ENCODE measurements at places on chromosomes 1 and 21. TPM values are rescaled to one million over a fixed set of nuclear protein-coding genes. Genes with fewer than 3 reads are reported as not detected.

DNA sequence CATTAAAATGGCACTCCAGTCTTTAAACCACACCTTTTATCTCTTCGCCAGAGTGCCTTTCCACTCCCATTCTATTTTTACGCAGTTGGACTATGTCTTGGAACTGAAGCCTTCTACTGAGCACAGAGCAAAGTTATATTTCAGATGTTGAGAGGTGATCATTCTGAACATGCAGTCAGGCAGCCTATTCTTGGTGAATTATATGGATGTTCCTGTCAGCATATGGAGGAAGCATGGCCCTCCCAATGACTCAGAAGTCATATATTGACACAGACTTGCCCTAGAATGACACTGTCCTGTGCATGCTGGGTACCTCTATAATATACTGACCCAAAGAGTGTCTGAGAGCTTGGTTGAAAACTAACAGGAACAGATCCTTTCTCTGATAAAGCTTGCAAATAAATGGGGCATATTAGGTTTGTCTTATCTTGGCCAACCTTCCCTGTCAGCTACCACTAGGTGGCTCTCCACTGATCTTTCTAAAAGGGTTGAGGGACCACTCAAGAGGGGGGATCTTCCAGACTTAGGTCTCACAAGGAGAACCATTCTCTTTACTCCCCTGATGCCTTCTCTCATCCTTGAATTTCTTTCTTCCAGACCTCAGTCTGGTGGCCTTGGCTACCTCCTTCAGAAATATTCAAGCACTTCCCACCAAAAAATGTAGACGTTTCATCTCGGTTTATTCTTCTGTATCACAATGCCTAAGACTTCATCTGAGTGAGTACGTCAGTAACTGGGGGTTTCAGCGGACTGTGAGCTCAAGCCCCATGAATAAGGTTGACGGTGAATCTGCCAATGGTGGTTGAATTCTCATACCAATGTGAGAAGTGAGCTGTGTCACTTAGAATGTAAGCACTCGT, 11.8 kb upstream of the ALG14 start:
- DNase-seq, result peak; percentile 38

DNA sequence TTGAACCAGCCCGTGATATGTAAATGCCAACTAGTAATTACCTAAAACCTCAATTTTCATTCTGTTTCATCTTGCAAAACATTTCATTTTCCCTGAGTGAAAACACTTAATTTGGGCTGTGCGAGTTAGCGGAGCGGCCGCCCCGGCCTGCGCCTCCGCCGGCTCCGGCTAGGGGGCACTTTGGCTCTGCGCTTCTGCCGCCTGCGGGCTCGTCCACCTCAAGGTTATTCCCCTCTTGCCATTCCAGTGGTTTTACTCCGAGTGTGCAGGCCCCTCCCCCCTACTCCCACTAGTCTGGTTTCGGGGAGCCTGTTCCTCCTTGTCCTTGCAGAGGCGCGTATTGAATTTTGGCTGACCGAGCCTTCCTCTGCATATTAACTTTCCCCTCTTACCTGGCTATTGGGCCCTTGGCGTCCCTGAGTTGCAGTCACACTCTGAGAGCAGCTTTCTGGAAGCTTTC, 55.6 kb downstream of the PEX14 start:
- DNase-seq, result no peak

DNA sequence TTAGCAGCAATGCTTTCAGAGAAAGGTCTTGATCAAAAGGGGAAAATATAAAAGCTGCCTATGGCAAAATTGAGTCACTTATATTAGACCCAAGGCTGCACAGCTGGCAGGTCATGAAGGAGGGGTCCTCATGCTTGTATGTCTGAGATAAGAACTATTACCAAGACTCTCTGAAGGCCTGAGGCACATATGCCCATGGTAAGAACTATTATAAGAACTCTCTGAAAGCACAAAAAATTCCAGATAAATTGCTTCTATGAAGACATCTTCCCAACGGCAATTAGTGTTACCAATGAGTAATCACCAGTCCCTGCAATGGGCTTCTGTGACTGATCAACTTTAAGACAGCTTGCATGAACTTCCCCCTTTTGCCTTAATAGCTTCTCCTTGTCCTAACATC, 42.8 kb upstream of the LRIF1 start:
- no peak for DNase-seq

GRCh38 chr1:71603044-71603776, 522.4 kb upstream of the ZRANB2 start:
- no peak for DNase-seq

DNA sequence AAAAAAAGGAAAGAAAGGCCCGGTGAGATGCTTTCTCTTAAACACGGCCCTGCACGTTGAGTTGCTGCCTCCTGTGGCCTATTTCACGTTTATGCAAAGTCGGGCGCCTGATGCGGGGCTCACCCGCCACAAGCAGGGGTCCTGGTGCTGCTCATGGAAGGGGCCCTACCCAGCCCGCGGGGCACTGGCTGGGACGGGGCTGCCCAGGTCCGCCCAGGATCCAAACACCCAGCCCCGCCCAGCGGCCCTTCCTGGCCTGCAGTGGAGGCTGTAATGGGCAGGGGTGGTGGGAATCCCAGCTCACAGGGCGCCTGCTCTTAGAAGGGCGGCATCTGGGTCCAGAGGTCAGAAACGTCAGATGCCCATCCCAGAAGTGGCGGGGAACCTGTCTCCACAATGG, 1.6 kb downstream of the COL6A2 start:
- peak; percentile 74 for DNase-seq

DNA sequence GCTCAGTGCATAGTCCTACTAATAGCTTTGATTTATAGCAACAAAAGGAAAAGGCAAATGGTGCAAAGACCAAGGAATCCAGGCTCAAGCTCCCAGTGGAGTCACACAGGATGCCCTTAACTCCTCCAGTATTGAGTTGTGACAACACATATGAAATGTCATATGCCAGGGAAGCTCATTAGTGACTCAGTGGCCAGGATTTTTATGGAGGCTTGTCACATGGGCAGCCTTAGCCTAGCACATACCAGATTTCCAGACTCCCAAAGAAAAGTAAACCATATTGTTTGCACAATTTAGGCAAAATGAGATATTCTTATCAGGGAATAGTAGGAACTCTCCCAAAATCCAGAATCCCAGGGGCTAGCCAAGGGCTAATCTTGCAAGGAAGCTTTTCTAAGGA, 129.2 kb downstream of the MAGI3 start:
- peak; percentile 69 for DNase-seq

GRCh38 chr1:170967042-170967910, 31.9 kb downstream of the MROH9 start:
- peak; percentile 79 for DNase-seq

LAMC1 gene
- total RNA-seq, result 727 TPM

VSIG8 gene
- not detected for total RNA-seq

DNA sequence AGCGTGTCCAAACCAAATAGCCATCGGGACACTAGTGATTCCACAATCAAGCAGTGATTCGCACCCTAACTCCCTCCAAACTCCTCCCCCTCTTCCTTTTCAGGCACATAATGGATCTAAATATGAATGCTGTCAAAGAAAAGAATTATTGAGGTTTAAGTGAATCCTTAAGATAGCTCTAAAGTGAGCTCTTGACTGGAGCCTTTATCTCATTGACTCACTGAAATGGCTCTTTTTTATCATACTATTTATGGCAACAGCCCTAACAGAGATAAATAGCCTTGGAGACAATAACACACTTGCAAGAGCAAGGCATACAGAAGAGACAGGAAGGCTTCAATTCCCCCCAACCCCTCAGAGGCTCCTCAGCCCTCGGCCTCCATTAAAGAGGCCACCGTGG, 143.3 kb downstream of the PLXNA2 start:
- peak; percentile 11 for DNase-seq

- DNase-seq, result peak; percentile 84
Measured at GRCh38 chr1:59062743-59063142, 234.2 kb upstream of the FGGY start.

SMIM1 gene
- not detected for total RNA-seq

GRCh38 chr1:18575620-18576019, 55.0 kb upstream of the PAX7 start:
- DNase-seq, result peak; percentile 49

SHC1 gene
- total RNA-seq, result 295 TPM

GRCh38 chr21:14545906-14546480, at the start of gene SAMSN1:
Gene SAMSN1 (minus strand): TSS chr21:14546315. CDS start chr21:14546261, 54 bp downstream.
- no peak for DNase-seq

SLC22A15 gene
- total RNA-seq, result 14.7 TPM

CR2 gene
- total RNA-seq, result not detected

GBP1 gene
- 42.5 TPM for total RNA-seq

NR0B2 gene
- total RNA-seq, result not detected

GRCh38 chr1:39080831-39081270, 54.7 kb downstream of the NDUFS5 start:
- DNase-seq, result no peak

KCND3 gene
- 0.13 TPM for total RNA-seq

DNA sequence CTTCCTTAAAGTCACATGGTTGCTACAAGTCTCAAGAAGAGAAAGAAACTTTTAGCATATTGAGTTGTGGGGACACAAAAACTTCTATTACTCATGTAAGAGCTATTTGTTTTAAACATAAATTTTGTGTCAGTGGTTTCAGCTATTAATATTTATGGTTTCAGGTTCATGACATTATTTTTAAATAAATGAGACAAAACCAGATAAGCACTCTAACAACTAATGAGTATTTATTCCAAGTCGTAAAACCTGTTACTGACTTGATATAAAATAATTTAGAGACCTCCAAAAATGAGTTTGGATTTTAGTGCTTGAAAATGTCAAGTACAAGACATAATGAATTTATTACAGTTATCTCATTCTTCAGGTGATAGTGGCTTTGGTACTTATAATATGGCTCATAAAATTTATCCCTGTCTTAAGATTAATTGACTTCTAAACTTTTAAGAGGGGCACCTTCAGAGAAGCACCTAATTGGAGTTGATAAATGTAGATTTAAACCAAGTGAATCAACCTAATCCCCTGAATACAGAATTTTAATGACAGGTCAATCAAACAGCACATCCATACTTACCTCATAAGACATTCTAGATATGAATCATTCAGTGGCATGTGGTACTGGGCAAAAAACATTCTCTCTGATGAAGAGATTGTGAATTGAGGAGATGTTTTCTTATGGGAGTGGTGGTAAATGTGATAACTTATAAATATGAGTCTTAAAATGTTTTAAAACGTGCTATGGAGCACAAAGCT, 167.7 kb upstream of the PTGFR start:
- DNase-seq, result peak; percentile 23

- DNase-seq, result peak; percentile 17
Measured at GRCh38 chr1:175262621-175263020, 70.0 kb upstream of the KIAA0040 start.

DNA sequence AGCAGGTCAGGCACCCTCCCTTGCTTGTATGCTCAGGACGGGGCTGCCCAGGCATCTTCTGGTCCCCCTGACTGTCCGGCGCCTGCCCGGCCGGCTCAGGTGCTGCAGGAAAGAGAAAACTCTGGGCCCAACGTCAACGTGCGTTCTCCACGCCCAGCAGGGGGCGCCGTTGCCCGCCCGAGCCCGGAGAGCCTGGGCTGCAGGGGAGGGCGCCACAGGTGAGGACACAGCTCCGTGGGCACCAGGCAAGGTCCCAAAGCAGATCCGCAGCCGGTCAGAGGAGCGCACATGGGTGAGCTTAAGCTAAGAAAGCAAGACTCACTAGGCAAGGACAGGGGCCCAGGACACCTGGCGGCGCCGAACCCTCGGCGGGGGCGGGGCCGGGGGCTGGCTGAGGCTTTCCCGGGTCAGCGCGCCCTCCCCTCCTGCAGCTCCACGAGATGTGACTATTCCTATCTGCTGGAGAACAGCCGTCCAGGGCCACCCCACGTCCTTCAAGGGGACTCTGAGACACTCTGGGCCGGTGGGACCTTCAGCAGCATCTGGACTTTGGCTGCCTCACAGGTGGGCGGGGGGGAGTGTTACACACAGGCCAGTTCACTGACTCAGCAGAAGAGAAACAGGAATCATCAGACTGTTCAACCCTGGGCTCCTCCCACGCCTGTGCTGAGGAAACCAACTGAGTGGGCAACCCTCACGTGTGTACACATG, 29.3 kb downstream of the KRTAP10-1 start:
- DNase-seq, result peak; percentile 62

- DNase-seq, result no peak
Measured at GRCh38 chr1:151565502-151566189, 25.5 kb downstream of the TUFT1 start.

- DNase-seq, result no peak
Measured at GRCh38 chr1:80369780-80370179, 1363.2 kb upstream of the ADGRL4 start.

KRTAP19-7 gene
- not detected for total RNA-seq

- no peak for DNase-seq
Measured at GRCh38 chr1:30512914-30513265, 210.5 kb downstream of the MATN1 start.

- peak; percentile 24 for DNase-seq
Measured at GRCh38 chr1:169941982-169942830, 48.5 kb upstream of the SCYL3 start.

GRCh38 chr1:156704166-156704711, 1.1 kb downstream of the CRABP2 start:
- DNase-seq, result no peak

DNA sequence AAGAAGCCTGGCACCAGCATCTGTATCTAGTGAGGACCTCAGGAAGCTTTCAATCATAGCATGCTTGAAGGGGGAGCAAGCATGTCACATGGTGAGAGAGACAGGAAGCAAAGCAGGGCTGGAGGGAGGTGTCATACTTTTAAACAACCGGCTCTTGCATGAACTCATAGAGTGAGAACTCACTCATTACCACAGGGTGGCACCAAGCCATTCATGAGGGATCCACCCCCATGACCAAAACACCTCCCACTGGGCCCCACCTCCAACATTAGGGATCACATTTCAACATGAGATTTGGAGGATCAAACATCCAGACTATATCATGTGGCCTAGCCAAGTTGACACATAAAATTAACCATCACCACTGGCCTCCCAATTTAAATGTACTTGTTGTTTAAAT, 125.1 kb upstream of the KCND3 start:
- no peak for DNase-seq

DNA sequence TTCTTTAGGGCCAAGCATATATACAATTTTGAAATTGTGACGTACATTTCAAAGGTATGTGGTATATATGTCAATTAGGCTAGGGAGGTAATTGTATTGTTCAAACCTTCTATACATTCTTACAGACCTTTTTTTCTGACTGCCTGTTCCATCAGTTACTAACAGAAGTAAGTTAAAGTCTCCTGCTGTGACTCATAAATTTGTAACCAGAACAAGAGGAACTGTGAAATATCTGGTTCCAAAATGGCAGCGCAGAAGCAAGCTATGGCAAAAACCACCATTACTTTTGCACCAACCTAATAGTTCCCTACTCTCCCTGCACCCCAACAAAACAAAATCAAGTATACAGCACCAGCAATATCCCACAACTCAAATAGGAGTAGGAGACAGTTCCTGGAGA, 93.6 kb downstream of the ENAH start:
- DNase-seq, result peak; percentile 25

- no peak for DNase-seq
Measured at GRCh38 chr1:232558954-232559353, 71.0 kb downstream of the SIPA1L2 start.

GLIS1 gene
- 1.0 TPM for total RNA-seq

GRCh38 chr1:244041466-244042120, 9.5 kb upstream of the ZBTB18 start:
- DNase-seq, result no peak

BMP8B gene
- total RNA-seq, result not detected

- no peak for DNase-seq
Measured at GRCh38 chr1:164363980-164364379, 195.0 kb upstream of the PBX1 start.

LHX8 gene
- not detected for total RNA-seq
